CD4-positive, alpha-beta T cell treated with Interleukin-21 for 1 hour (primary cell): ENCODE measurements at places on chromosomes 12 and 14.

- no peak for DNase-seq
Measured at GRCh38 chr14:22699801-22700564, 55.8 kb upstream of the OR6J1 start.

DNA sequence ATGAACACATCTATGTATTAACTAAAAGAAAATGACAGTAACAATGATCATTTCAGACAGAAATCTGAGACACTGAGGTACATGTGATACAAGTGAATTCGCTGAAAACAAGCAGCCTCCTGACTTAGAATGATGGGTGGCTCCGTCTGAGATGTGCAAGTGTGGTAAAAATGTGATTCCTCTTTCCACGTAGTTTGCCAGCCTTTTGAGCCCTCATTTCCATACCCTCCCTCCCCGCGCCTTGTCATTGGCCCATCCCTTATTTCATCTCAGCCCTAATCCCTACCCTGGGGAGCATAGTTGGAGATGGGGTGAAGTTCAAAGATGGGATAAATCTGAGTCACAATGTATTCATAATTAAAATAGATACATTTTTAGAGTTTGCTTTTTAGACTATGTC, 107.8 kb downstream of the BMP4 start:
- no peak for DNase-seq

DNA sequence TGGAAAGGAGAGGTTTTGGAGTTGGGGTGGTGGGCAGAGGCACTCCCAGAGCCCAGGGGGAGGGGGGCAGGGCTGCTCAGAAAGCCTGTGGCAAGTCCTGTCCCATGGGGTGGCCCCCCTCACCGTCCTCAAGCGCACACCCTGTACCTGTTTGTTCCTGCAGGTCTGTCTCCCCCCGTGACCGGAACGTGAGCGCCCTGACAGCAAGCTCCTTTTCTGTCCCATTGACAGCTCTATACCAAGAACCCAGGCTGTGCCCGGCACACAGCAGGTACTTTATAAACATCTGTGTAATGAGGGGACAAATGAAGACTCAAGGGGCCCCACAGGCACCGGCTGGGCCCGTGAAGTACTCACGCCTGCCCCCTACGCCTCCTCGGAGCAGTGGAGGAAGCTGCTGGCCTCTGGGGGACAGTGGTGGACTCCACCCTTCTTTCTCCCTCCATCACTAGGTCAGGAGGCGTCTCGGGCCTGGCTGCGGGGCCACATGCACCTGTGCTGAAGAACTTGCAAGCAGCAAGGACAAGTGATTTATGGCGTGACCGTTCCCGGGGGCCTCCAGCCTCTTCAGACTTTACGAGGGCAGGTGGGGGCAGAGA, 65.8 kb downstream of the GALNT9 start:
- DNase-seq: no peak

DNA sequence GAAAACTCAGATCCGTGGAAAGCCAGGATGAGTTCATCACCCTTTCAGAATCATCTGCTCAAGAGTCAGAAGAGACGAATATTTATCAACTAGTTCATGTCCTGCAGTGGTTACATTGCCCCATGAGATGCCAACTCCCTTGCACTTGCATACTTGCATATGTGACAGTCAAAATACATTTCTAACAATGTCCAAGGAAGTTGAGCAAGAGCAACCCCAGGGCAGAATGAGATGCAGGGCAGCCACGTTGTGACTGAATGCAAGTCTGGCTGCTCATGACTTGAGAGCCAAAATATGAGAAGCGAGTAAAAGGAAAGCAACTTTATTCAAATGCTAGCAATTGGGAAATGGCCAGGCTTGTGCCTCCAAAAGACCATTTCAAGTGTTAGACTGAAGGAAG, 23.6 kb upstream of the UTP20 start:
- DNase-seq: no peak

DNA sequence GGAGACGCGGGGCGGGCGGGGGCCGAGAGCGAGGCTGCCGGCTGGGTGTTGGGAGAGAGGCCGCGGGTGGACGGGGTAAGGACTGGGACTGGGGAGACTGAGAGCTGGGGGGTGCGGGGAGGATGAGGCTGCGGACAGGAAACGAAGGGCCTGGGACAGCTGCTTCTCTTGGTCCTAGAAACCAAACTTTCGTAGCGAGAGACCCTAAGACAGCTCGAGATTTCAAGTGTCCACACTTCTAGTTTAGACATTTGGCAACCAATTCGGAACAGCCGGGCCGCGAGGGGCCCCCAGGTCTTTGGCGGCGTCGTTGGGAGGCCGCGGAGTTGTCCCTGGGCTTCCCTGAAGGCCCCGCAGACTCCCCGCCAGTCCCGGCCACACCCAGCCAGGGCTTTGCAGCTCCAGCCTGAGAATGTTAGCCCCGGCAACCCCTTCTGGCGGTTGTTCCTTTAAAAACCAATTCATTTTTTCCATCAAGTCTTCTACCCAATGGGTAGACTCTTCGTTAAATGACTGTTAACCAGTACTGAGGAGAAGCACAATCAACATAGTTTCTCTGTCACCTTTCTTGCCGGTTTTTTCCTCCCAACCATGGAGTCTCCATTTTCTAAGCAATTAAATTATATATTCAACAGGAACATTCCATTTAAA, 11.5 kb downstream of the NKX2-1 start:
- DNase-seq: no peak

- DNase-seq: no peak
Measured at GRCh38 chr12:127194176-127194575, 1072.8 kb upstream of the TMEM132C start.

DNA sequence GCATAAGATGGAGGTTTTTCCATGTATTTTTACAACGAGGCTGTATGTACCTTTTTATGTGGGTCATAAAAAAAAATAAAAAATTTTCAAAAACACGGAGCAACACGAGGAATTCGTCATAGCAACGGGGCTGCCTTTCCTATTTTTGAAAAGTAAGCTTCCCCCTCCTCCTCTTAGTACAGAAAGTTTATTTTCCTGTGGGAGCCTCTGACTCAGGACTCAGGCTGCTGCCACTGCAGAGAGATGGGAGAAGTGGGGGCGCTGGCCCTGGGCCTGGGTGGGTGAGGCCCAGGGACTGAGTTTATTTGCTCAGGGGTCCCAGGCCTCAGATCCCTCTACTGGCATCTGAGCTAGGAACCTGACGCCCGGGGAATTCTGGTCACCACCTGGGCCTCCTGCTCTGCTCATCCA, 10.2 kb upstream of the CMKLR1 start:
- DNase-seq: no peak

DNA sequence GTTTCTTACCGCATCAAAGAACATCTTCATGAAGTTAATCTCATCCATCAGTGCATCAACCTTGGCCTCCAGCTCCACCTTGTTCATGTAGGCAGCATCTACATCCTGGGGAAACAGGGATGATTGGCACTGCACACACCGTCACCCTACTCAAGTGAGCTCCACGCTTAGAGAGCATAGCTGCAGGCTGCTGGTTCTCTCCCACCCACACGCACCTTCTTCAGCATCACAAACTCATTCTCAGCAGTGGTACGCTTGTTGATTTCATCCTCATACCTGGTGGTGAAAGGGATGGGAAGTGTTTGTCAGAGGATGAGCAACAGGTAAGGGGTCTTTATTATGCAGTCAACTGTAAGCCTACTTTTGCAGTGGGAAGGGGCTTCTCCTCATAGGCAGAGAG, 2.3 kb downstream of the KRT5 start:
- DNase-seq: no peak
